ENCODE measurements at places on chromosomes 3 and 15.
A peak's percentile ranks its signal among the peaks of the same experiment; 100 is the strongest.

DNA sequence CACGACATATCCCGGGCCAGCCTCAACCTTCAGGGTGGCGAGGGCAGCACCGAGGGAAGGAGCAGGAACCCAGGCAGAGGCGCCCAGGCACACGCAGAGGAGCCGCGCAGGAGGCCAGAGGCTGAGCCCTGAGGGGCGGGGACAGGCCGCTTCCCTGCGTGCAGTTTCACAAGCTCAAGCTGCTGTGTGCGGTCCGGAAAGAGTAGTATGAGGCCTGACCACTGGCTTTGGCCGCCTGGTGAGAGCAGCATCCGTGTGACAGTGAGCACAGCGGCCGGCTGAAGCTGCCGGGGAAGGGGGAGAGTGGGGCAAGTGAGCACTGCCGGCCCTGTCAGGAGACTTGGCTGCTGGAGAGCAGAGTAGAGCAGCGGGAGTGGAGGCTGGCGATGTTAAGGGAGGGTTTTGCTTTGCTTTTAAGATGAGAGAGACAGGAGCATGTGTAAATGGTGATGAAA lies 8.7 kb downstream of the ZDHHC19 start:
- no peak overlapping the region for H3K4me3 ChIP-seq
- no peaks in the 10 kb centered on the region for H3K36me3 ChIP-seq

DNA sequence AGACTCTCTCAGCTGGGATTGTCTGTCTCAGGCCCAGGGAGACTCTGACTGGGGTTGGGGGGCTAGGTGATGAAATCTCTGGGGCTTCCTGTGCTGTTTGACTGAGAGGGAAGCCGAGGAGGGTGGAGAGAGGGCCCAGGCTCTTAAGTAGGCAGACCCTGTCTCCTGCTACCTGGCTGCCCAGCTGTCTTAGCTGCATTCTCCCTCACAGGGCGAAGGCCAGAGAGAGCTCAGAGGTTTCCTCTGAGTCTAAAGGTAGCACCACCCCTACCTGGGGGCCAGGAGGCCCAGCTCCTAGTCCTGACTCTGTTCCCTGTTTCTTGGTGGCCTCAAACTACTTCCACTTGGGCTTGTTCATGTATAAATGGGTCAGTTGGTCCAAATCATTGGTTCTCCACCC lies 24.4 kb downstream of the SMAD6 start:
- H3K27me3 ChIP-seq: no peaks in the 10 kb centered on the region
- H3K4me3 ChIP-seq: no peak overlapping the region
- no peak for DNase-seq
- peak overlapping the region; percentile 71 for H3K27ac ChIP-seq
- H3K4me1 ChIP-seq: no peaks in the 10 kb centered on the region
- H3K36me3 ChIP-seq: no peaks in the 10 kb centered on the region

DNA sequence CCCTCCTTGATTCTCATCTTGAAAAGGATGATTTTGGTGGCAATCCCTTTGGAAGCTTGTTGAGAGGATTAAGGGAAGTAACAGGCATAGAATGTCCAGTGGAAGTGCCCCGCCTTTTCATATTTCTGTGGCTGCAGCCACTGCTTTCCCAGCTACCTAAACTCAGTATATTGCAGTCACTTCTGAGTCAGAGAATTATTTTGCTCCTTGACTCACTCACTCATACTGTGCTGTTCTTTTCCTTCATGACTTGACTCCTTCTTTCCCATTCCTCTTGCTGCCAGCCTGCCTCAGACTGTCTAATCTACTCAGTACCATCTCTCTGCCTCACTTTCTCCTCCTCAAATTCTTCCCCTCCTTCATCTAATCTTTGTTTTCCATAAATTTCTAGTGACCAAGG lies 26.5 kb upstream of the POLR2M start:
- H3K4me3 ChIP-seq: no peak overlapping the region
- H3K36me3 ChIP-seq: no peaks in the 10 kb centered on the region
- no peaks in the 10 kb centered on the region for H3K27me3 ChIP-seq
- DNase-seq: no peak
- no peaks in the 10 kb centered on the region for H3K4me1 ChIP-seq

DNA sequence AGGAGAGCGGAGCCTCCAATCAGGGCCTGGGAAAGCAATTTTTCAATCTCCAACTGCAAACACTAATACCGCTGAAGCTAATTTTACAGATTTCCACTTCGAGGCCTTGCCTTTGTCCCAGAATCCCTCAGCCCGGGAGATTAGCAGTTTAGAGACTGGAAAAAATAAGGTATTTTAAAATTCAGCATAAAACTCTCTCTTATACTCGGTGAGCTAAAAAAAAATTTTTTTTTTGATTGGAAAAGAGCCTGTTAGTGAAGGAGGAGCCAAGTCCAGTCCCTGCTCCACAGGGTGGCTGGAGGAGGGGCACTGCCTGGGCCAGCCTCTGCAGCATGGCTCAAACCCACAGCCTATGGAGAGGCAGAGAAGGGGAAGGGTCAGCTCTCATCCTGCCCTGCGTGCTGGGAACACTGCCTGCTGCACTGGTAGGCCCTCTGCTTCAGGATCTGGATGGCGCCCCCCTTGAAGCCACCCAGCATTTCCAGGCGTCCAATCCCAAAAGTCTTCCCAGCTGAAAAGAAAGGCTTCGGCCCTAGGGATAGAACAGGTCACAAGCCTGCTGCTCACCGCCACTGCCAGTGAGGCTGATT lies 48.9 kb downstream of the CACNA2D2 start:
- no peak overlapping the region for H3K4me3 ChIP-seq
- DNase-seq: no peak
- H3K4me1 ChIP-seq: no peaks in the 10 kb centered on the region

DNA sequence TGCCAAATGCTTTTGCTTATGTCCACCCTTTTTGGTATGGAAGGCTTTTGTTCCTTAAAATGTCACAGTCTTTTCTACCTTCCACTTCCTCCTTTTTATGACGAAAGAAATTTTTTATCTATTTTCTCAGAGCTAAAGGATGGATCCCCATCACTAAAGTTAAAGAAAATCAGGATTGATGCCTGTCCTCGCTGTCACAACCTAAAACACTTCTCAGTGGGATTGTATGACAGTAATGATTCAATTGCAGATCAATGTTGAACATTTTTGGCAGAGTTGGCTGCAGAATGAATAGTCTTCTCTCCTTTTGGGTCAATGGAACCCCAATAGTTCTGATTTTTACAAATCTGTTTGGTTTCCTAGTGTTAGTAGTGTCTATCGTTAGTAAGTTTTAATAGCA lies 549.8 kb upstream of the ROBO2 start:
- H3K36me3 ChIP-seq: no peaks in the 10 kb centered on the region
- H3K4me3 ChIP-seq: no peak overlapping the region
- DNase-seq: no peak
- H3K27me3 ChIP-seq: no peaks in the 10 kb centered on the region
- H3K4me1 ChIP-seq: no peaks in the 10 kb centered on the region
- H3K27ac ChIP-seq: no peak overlapping the region

- H3K4me3 ChIP-seq: no peak overlapping the region
- H3K27ac ChIP-seq: no peak overlapping the region
- H3K27me3 ChIP-seq: no peaks in the 10 kb centered on the region
- no peaks in the 10 kb centered on the region for H3K4me1 ChIP-seq
- DNase-seq: no peak
- no peaks in the 10 kb centered on the region for H3K36me3 ChIP-seq
These were observed 92.1 kb downstream of the SLC49A4 start for GRCh38 chr3:122886946-122887345.

DNA sequence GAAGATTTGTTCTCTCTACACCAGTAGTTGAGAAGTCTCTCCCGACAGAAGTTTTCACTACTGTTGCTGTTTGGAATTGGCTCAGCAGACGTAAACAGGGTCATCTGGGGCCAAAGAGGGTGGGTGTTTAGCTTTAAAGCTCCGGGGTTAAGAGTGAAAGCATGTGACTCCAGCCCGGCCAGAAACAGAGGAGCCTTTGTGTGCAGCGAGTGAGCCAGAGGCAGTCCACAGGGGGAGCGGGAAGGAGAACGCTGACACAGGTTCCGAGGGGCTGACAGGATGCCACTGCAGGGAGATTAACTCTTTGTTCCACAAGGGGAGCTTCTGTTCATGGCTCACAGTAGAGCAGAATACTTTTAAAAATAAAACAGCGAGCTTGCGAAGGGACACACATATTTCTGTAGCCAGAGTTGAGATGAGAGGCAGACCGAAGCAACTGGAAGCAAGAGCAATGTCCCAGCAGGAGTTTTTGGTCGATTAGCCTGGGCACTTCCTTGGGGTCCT lies 26.9 kb downstream of the BMF start:
- DNase-seq: peak; percentile 80
- peak overlapping the region; percentile 29 for H3K4me3 ChIP-seq
- H3K36me3 ChIP-seq: no peaks in the 10 kb centered on the region
- peak overlapping the region; percentile 85 for H3K27ac ChIP-seq
- no peaks in the 10 kb centered on the region for H3K27me3 ChIP-seq

GRCh38 chr3:137222736-137223225 lies 265.0 kb downstream of the IL20RB start:
- H3K27me3 ChIP-seq: no peaks in the 10 kb centered on the region
- DNase-seq: no peak

DNA sequence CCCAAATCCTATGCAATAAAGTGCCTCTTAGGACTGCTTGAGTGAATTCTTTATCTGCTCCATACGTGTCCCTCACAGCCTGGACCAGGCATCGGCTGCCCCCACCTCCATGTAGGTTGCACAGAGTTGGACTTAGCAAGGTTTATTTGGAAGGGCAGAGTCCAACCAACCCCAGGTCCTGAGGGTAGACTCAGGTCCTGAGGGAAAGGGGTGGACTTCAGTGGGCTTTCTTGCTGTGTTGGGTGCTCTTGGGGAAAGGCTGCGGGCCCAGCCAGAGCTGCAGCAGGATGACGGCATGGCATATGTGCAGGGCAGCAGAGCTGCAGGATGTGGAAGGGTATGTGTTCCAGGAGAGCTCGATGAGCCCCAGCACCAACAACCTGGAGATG lies 6.5 kb downstream of the ALG3 start:
- H3K4me3 ChIP-seq: no peak overlapping the region
- no peak for DNase-seq
- H3K27ac ChIP-seq: no peak overlapping the region
- H3K36me3 ChIP-seq: peaks cover 3% of the 10 kb centered on the region
- H3K4me1 ChIP-seq: no peaks in the 10 kb centered on the region
- no peaks in the 10 kb centered on the region for H3K27me3 ChIP-seq

DNA sequence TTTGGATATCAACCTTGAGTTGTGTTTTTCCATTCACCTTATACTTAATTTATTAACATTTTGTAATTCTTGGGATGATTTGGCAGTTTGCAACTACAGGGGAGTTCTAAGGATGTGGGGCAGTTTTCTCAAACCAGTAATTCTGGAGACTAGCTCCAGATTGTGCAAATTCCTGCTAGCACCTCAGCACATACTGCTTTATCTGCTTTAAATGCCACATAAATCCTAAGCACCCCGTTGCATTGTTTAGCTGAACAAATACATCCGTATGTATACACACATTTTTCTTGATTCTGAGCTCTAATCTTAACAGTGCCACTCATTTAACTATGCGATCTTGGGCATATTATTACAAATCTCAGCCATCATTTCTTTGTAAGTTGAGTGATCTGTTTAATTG lies 16.9 kb upstream of the UTS2B start:
- no peaks in the 10 kb centered on the region for H3K4me1 ChIP-seq
- no peaks in the 10 kb centered on the region for H3K36me3 ChIP-seq
- no peaks in the 10 kb centered on the region for H3K27me3 ChIP-seq

- no peaks in the 10 kb centered on the region for H3K36me3 ChIP-seq
- no peak for DNase-seq
- no peaks in the 10 kb centered on the region for H3K27me3 ChIP-seq
- H3K4me3 ChIP-seq: no peak overlapping the region
These were observed 981.9 kb downstream of the FHIT start for GRCh38 chr3:60269377-60269776.

GRCh38 chr3:120274739-120275167 lies 10.3 kb downstream of the GPR156 start:
- H3K27ac ChIP-seq: no peak overlapping the region
- no peaks in the 10 kb centered on the region for H3K27me3 ChIP-seq
- no peak overlapping the region for H3K4me3 ChIP-seq
- no peaks in the 10 kb centered on the region for H3K36me3 ChIP-seq
- no peaks in the 10 kb centered on the region for H3K4me1 ChIP-seq
- no peak for DNase-seq

GRCh38 chr15:88661041-88661700 lies 22.4 kb downstream of the ISG20 start:
- no peaks in the 10 kb centered on the region for H3K4me1 ChIP-seq
- H3K36me3 ChIP-seq: no peaks in the 10 kb centered on the region
- H3K27me3 ChIP-seq: no peaks in the 10 kb centered on the region
- DNase-seq: no peak
- H3K4me3 ChIP-seq: no peak overlapping the region

DNA sequence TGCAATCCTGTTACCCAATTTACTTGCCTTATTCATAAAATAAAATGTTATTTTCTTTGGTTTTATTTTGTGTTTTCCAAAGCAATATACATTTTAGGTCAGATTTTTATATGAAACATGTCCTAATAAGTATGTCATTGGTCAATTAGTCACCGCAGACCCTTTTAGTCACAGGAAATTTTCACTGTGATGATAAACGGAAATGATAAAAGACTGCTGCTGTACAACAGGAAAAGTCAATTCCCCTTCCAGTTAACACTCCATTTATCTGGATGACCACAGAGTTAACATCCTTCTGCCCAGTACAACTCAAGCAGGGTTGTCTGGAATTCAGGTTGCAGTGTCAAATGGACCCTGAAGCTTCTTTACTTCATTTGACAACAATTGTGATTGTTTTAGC lies 175.2 kb downstream of the LSAMP start:
- H3K36me3 ChIP-seq: no peaks in the 10 kb centered on the region
- H3K4me1 ChIP-seq: no peaks in the 10 kb centered on the region
- no peak for DNase-seq

DNA sequence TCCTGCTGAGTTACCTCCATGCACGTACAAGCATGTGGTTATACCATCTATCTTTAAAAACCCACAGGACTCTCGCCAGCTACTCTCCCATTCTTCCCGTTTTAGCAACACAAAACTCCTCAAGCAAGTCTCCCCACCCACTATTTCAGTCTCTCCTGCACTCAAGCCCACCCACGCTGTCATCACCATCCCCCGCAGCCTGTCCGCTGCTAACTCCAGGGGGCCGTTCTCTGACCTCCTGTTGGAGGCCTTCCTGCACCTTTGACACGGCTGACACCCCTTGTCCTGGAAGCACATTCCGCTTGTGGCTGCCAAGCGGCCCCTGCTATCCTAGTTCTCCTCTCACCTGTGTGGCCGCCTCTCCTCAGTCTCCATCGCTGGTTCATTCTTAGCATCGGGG lies 7.5 kb upstream of the PCSK6 start:
- peaks cover 37% of the 10 kb centered on the region for H3K27me3 ChIP-seq
- H3K4me3 ChIP-seq: no peak overlapping the region
- no peak overlapping the region for H3K27ac ChIP-seq
- DNase-seq: no peak

- no peak overlapping the region for H3K4me3 ChIP-seq
- no peaks in the 10 kb centered on the region for H3K36me3 ChIP-seq
- H3K27ac ChIP-seq: peak overlapping the region; percentile 69
- H3K4me1 ChIP-seq: no peaks in the 10 kb centered on the region
- DNase-seq: no peak
These were observed 43.2 kb downstream of the TMEM45A start for GRCh38 chr3:100535610-100535943.

GRCh38 chr3:7070461-7070860 lies 209.5 kb downstream of the GRM7 start:
- no peaks in the 10 kb centered on the region for H3K36me3 ChIP-seq
- no peaks in the 10 kb centered on the region for H3K27me3 ChIP-seq
- no peak overlapping the region for H3K4me3 ChIP-seq
- no peaks in the 10 kb centered on the region for H3K4me1 ChIP-seq
- DNase-seq: no peak
- no peak overlapping the region for H3K27ac ChIP-seq

GRCh38 chr3:41290736-41291135 lies 91.4 kb downstream of the CTNNB1 start:
- no peaks in the 10 kb centered on the region for H3K4me1 ChIP-seq
- no peaks in the 10 kb centered on the region for H3K27me3 ChIP-seq
- DNase-seq: no peak

Measured in breast epithelium (tissue), 4 donors.